Breast epithelium (tissue), 4 donors: ENCODE measurements at places on chromosomes 5 and 9. TPM values are rescaled to one million over a fixed set of nuclear protein-coding genes. Genes with fewer than 3 reads are reported as not detected.

DNA sequence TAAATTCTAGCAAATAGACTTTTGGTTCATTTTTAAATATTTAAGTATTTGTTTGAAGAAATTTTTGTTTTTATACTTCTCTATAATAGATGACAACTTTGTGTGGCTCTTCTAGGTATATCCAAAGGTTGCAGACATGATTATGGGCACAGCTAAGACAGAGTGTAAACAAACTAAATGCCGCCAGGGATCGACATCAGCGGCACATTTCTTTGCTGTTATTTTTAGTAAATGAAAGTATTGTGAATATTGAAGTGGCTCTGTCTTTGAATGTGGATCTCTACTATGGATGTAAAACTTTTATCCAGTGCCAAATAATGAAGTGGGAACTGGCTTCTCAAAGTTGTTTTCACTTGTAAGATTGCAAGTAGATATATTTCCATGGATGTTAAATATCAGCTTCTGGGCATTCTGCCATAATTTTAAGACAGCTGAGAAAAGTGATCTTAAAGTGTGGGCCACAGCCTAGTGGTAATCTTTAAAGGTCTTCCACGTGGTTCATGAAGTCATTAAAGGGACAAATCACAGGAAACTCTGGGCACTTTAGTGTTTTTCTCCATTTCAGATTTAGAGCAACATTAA, 589.9 kb downstream of the ZNF608 start:
- no peak overlapping the region for H3K27ac ChIP-seq
- peaks cover 6% of the 10 kb centered on the region for H3K36me3 ChIP-seq
- no peak overlapping the region for H3K4me3 ChIP-seq
- DNase-seq, result no peak

DNA sequence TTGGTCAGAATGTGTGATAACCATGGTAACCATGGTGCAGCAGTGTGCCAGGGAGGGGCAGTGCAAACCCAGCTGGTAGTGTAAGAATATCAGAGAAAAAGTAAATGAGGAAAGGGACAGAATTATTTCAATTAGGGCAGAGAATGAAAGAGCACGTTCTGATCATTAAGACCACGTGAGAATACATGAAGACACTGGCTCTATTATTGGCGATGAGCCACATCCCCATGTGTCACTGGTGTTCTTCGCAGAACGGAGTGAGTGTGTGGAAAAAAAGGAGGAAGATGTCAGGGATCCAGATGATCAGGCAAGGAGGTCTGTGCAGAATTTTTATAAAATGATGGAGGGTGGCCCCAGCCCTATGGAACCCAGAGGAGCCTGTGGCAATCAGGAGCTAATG, 315.5 kb downstream of the SEMA5A start:
- no peak overlapping the region for H3K27ac ChIP-seq
- H3K36me3 ChIP-seq, result no peaks in the 10 kb centered on the region
- no peak for DNase-seq
- H3K4me3 ChIP-seq, result no peak overlapping the region
- no peaks in the 10 kb centered on the region for H3K27me3 ChIP-seq

DNA sequence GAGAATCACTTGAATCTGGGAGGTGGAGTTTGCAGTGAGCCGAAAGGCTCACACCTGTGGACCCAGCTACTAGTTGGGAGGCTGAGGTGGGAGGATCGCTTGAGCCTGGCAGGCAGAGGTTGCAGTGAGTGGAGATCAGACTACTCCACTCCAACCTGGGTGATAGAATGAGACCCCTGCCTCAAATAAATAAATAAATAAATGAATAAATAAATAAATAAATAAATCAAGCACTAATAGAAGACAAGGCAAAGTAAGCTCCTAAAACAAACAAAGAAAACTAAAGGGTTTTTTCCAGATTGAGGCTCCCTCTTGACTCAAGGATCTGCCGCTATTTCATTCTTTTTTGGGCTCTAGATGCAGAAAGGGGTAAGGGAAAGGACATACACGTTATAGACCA, 34.7 kb upstream of the CLINT1 start:
- DNase-seq, result no peak
- no peaks in the 10 kb centered on the region for H3K4me1 ChIP-seq
- no peak overlapping the region for H3K4me3 ChIP-seq

DNA sequence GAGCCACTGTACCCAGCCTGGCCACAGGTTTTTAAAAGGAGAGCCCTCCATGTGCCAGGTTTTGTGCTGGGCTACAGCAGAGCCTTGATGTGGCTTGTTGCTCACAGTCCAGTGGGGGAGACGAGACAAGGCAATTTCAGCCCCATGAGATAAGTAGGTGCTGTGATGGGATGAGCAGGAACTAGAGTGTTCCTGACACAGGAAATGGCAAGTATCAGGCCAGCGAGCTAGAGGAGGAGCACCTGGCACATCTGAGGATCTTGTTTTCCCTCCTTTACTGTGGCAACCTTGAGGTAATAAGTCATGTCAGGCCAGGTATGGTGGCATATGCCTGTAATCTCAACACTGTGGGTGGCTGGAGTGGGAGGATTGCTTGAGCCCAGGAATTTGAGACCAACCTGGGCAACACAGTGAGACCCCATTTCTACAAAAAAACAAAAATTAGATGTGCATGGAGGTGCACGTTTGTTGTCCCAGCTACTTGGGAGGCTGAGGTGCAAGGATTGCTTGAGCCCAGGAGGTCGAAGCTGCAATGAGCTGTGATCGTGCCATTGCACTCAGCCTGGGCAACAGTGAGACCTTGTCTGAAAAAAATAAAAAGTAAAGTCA, 3.8 kb upstream of the ZDHHC12 start:
- no peak overlapping the region for H3K4me3 ChIP-seq
- no peaks in the 10 kb centered on the region for H3K27me3 ChIP-seq
- DNase-seq, result no peak

DNA sequence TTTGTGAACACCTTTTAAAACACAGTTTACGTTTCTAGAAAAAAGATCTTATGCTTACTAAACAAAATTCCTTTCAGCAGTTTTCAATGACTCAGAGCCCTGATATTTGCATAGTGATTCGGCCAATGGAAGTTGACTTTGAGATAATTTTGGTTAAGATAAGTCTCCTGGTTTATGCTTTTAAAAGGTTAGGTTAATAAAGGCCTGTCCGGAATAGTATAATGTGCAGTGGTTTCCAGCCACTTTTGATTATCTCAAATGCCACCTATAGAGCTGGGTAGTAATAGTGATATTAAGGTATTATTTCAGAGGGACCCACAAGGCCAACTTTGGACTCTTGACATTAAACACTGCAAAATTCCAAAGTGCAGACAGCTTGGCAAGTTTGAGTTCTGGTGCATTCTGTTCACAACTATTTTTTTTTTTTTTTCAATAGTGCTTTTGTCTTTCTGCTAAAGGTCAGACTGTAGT, 86.1 kb downstream of the F2RL2 start:
- H3K27ac ChIP-seq, result no peak overlapping the region
- no peak overlapping the region for H3K4me3 ChIP-seq
- no peaks in the 10 kb centered on the region for H3K27me3 ChIP-seq

DNA sequence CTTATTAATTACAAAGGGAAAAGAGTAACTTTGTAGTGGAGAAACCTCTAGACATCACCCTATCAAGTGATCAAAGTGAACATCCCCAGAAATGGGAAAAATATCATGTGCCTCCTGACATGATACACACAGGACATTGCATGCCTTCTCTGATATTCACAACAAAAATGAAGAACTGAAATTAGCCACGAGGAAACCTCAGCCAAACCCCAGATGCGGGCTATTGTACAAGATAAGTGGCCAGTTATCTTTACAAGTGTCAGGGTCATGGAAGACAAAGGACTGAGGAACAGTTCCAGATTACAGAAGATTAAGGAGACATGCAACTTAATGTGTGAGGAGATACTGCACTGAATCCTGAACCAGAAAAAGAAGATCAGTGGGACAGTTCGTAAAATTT, 23.8 kb upstream of the NPM1 start:
- H3K4me1 ChIP-seq, result no peaks in the 10 kb centered on the region
- H3K27me3 ChIP-seq, result peaks cover 7% of the 10 kb centered on the region
- DNase-seq, result no peak
- no peaks in the 10 kb centered on the region for H3K36me3 ChIP-seq

DNA sequence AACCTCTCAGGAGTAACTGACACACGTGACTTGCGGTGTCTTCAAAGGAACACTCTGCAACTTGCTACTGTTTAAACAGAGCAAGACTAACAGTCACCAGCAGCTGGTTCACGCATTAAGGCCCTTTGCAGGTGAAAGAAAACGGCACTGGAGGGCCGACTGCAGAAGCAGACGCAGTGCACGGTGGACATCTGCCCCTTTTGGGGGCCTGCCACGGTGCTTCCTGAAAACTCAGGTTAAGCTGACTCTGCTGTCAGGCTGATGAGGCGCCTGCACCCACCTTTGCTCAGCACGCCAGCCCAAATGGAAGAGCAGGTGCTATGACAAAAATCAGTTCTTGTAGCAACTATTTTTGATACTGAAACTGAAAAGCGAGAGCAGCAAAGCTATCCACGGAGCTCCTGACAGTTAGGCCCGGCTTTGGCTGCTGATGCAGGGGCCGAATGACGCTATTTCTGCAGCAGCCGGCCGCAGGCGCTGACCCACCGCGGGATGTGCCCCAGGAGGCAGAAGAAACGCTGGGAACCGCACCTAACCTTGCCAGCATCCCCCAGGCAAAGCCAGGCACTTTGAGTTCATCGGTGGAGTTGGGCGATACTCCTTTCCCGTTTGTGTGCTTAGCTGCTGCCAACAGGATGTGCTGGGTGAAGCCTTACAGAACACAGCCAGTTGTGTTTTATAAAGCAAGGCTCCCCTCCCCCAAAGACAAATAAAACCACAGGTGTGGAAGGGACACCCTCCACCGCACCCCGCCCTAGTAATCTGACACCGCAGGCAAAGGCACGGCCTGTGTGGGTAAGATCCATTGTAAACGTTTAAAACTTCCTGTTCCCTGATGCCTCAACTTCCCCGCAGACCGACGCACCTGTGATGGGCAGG, 21.1 kb upstream of the TERT start:
- H3K36me3 ChIP-seq, result peaks cover 8% of the 10 kb centered on the region
- H3K27me3 ChIP-seq, result no peaks in the 10 kb centered on the region
- peak overlapping the region; percentile 83 for H3K27ac ChIP-seq
- DNase-seq, result peak; percentile 76
- no peaks in the 10 kb centered on the region for H3K4me1 ChIP-seq

Gene INSL6
- not detected for total RNA-seq
